Mesothelial cell of epicardium (in vitro differentiated cells): ENCODE measurements at places on chromosomes 1 and 21.
A peak's percentile ranks its signal among the peaks of the same experiment; 100 is the strongest.

- no peak overlapping the region for H3K4me3 ChIP-seq
- no peaks in the 10 kb centered on the region for H3K27me3 ChIP-seq
- H3K36me3 ChIP-seq = no peaks in the 10 kb centered on the region
- H3K27ac ChIP-seq = no peak overlapping the region
- DNase-seq = no peak
- peaks cover 4% of the 10 kb centered on the region for H3K4me1 ChIP-seq
Observed at GRCh38 chr1:89312572-89312971, 39.9 kb upstream of the GBP5 start.

DNA sequence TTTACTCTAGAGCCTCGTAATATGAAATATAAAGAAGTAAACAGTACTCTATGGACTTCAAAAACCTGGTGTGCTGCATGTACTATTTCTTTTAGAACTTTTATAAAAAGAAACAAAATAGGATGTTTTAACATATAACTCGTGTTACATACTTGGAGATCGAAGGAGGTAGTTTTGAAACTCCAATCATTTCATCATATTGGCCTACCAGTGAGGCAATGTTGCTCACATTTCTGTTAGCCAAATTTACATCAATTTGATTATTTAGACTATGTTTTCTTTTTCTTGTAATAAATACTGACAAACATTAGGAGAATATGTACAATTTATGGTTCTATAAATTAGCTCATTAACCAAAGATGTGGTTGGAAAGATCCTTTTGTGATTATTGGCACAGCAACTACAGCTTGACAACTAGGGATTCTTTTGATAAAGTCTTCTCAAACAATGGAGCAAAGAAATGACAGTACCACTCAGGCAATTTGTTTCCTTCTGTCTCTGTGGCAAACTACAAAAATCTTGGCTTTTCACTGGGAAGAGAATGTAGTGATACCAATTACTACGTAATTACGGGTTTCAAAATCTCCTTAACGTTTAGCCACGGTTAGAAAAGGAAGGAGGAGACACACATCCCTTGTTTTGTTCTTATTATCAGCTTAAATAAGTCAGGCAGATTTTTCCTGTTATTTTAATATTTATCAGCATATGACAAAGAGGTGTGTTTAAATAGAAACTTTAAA lies 266.6 kb upstream of the SGIP1 start:
- H3K4me1 ChIP-seq = peaks cover 57% of the 10 kb centered on the region
- H3K36me3 ChIP-seq = no peaks in the 10 kb centered on the region
- H3K27me3 ChIP-seq = no peaks in the 10 kb centered on the region
- no peak for DNase-seq
- no peak overlapping the region for H3K4me3 ChIP-seq
- H3K27ac ChIP-seq = peak overlapping the region; percentile 86

GRCh38 chr1:20936621-20937020 lies 149.5 kb upstream of the HP1BP3 start:
- H3K27me3 ChIP-seq = no peaks in the 10 kb centered on the region
- no peak for DNase-seq
- peaks cover 9% of the 10 kb centered on the region for H3K4me1 ChIP-seq
- H3K4me3 ChIP-seq = no peak overlapping the region
- H3K36me3 ChIP-seq = peaks cover 36% of the 10 kb centered on the region
- H3K27ac ChIP-seq = peak overlapping the region; percentile 45

GRCh38 chr1:208183977-208184911 lies 59.9 kb downstream of the PLXNA2 start:
- no peak for DNase-seq
- no peaks in the 10 kb centered on the region for H3K36me3 ChIP-seq
- H3K27ac ChIP-seq = peak overlapping the region; percentile 60
- peaks cover 59% of the 10 kb centered on the region for H3K4me1 ChIP-seq

DNA sequence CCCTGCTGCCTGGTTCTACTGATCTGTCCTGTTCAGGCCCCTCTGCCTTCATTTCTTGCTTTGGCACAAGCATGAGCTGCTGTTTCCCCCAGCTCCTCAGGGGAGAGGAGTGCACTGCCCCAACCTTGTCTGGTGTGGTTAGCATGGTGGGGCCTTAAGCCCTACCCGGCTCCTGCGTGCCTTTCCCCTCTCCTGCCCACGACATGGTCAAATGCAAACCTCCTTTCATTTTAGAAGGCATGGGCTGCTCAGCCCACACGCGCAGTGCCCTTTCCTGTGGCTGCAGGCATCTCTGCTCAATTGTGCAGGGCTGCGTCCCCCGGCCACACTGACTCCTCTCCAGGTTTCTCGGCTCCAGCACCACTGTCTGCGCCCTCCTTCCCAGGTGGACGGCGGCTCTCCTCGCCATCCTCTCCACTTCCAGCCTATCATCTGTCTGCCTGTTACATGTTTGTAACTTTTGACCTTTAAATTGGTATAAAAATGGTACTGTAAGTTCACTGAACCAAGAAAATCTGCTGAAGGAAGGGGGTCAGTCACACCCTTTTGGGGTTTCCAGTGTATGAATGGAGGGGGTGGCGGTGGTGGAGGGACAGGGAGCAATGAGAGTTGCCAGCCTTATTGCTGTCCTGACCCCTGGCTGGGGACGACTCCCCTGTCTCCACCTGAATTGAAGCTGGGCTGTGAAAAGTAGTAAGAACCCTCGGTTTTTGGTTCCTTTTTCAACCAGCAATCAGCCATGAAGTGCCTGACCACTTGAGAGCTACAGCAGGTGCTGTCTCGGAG lies 5.1 kb downstream of the PDE9A start:
- H3K4me1 ChIP-seq = peaks cover 24% of the 10 kb centered on the region
- DNase-seq = no peak
- H3K27me3 ChIP-seq = no peaks in the 10 kb centered on the region
- H3K36me3 ChIP-seq = peaks cover 5% of the 10 kb centered on the region

DNA sequence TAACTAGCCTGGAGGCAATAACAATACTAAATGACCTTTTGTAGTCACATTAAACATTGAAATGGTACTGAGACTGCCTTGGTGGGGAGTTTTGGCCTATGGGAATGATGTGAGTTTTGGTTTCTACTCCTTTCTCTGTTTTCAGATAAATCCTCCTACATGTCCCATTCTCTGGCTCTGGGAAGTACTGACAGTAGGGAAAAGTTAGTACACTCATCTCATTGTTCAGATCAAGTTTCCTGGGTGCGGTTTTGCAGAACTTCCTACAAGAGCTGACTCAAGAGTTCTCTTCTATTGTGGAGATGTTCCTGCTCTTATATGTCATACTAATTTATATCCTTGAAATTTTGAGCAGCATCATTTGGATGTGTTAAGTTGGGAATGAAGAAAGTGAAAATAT lies 74.2 kb upstream of the MACF1 start:
- DNase-seq = no peak
- H3K4me3 ChIP-seq = no peak overlapping the region
- H3K27me3 ChIP-seq = no peaks in the 10 kb centered on the region
- H3K27ac ChIP-seq = peak overlapping the region; percentile 34
- H3K36me3 ChIP-seq = peaks cover 3% of the 10 kb centered on the region

GRCh38 chr1:97780884-97781283 lies 139.9 kb downstream of the DPYD start:
- no peak for DNase-seq
- H3K27me3 ChIP-seq = no peaks in the 10 kb centered on the region
- no peaks in the 10 kb centered on the region for H3K4me1 ChIP-seq
- H3K36me3 ChIP-seq = no peaks in the 10 kb centered on the region

- H3K4me1 ChIP-seq = no peaks in the 10 kb centered on the region
- peaks cover 8% of the 10 kb centered on the region for H3K27me3 ChIP-seq
- H3K4me3 ChIP-seq = no peak overlapping the region
- no peaks in the 10 kb centered on the region for H3K36me3 ChIP-seq
- no peak for DNase-seq
- H3K27ac ChIP-seq = no peak overlapping the region
Observed at GRCh38 chr1:207651583-207651982, 6.7 kb downstream of the CR1L start.

- H3K36me3 ChIP-seq = no peaks in the 10 kb centered on the region
- no peak overlapping the region for H3K27ac ChIP-seq
- DNase-seq = no peak
- peaks cover 54% of the 10 kb centered on the region for H3K27me3 ChIP-seq
- H3K4me1 ChIP-seq = no peaks in the 10 kb centered on the region
- H3K4me3 ChIP-seq = no peak overlapping the region
Observed at GRCh38 chr1:29583727-29584126, 347.4 kb downstream of the PTPRU start.

DNA sequence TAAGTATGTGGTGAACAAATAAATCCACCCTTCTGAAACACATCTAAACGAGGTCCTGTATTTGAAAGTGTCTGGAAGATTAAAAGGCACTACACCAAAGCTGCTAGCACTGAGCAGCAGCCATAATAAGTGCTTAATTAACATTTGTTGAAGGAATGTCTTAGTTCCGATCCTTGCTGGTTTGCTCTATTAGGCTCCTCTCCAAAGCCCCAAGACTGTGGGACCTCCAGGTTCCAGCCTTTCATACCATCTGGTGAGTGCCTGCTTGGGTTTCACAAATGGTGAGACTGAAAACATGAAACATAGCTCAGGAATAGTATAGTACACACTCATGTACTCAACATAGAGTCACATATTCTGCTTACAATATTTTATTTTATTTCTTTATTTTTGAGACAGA lies 640 bp upstream of the CYP2J2 start:
- peaks cover 69% of the 10 kb centered on the region for H3K27me3 ChIP-seq
- no peak for DNase-seq
- H3K4me1 ChIP-seq = peaks cover 9% of the 10 kb centered on the region
- no peak overlapping the region for H3K27ac ChIP-seq

- no peak for DNase-seq
- H3K27ac ChIP-seq = no peak overlapping the region
- H3K36me3 ChIP-seq = no peaks in the 10 kb centered on the region
Observed at GRCh38 chr1:206706298-206706791, 21.6 kb downstream of the MAPKAPK2 start.

DNA sequence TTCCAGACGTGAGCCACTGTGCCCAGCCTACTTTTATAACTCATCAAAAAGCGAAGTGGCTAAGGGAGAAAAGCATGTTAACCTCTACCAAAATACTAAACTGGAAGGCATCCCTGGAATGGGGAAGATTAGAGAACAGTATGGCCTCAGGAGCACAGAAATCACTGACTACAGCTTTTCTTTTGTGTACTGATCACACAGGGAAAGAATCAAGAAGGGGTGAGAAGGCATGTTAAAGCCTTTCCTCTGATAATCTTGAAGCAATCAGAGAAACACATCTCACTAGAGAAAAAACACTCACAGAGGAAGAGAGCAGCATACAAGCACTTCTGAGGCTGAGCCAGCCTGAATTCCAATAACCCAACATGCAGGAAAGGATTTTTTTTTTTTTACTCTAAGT lies 10.7 kb downstream of the PCAT6 start:
- H3K27ac ChIP-seq = peak overlapping the region; percentile 87
- H3K36me3 ChIP-seq = no peaks in the 10 kb centered on the region
- no peak for DNase-seq
- H3K27me3 ChIP-seq = no peaks in the 10 kb centered on the region

DNA sequence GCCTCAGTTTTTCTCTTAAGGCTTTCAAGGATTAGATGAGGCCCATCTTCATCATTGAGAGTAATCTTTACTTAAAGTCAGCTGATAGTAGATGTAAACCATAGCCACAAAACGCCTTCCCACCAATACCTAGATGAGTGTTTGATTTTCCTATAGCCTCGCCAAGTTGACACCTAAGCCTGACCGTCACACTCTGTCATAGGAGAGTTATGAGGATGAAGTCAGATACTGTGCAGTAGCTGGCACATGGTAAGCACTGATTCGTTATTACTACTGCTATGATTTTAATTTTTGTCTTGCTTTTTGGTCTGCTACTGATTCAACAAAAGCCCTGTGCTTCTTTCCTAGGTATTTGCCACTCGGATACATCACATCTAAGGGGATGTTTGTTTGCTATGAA lies 395.5 kb downstream of the RPS6KC1 start:
- H3K27me3 ChIP-seq = peaks cover 10% of the 10 kb centered on the region
- no peak overlapping the region for H3K27ac ChIP-seq
- no peaks in the 10 kb centered on the region for H3K36me3 ChIP-seq
- no peak for DNase-seq

DNA sequence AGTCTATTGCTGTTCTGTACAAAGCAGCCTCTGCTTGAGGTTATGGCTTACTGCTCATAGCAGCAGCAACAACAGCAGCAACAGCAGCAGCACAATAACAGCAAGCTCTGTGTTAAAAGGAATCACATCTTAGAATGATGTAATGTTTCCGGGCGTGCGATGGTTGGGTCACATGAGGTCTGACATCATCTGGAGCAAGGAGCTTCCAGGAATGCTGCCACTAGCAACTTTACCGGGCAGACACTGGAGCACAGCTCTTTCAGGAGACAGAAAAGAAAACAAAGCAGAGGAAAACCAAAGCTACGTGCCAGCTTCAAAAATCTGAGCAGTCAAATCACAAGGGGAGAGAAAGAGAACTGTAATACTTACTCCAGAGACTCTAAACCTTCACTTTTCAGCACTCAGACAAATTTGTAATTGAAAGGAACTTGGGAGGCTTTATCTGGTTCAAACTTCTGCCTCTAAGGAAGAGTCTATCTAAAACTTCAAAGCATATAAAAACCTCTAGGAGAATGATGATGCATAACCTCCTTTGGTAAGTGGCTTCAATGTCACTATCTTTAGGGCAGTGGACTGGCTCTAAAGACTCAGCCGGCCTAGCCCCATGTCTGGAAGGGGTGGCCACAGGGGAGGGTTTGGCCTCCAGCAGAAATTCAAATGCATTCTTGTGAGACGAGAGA lies 28.3 kb upstream of the RAB3GAP2 start:
- no peaks in the 10 kb centered on the region for H3K27me3 ChIP-seq
- H3K4me1 ChIP-seq = peaks cover 19% of the 10 kb centered on the region
- peak; percentile 70 for DNase-seq
- peak overlapping the region; percentile 55 for H3K4me3 ChIP-seq
- peak overlapping the region; percentile 99 for H3K27ac ChIP-seq

- no peak for DNase-seq
- no peaks in the 10 kb centered on the region for H3K36me3 ChIP-seq
- H3K4me3 ChIP-seq = no peak overlapping the region
- H3K4me1 ChIP-seq = peaks cover 41% of the 10 kb centered on the region
Observed at GRCh38 chr1:157000686-157001085, 44.9 kb downstream of the ARHGEF11 start.

- DNase-seq = no peak
- H3K27ac ChIP-seq = peak within 1 kb of the TSS; percentile 50
- H3K4me1 ChIP-seq = peaks cover 49% of the 10 kb centered on the region
- H3K36me3 ChIP-seq = peaks cover 4% of the 10 kb centered on the region
- H3K27me3 ChIP-seq = peaks cover 99% of the 10 kb centered on the region
Observed at GRCh38 chr1:170664093-170664827, at the start of gene PRRX1. PRRX1 (plus strand) TSS chr1:170664131; CDS start chr1:170664219, 88 bp downstream.

GRCh38 chr1:151512326-151512725 lies 1.1 kb downstream of the CGN start:
- no peak for DNase-seq

GRCh38 chr1:169103480-169103893 lies 3.0 kb upstream of the ATP1B1 start:
- no peaks in the 10 kb centered on the region for H3K36me3 ChIP-seq
- H3K4me3 ChIP-seq = no peak overlapping the region
- no peak for DNase-seq
- H3K27ac ChIP-seq = no peak overlapping the region
- H3K27me3 ChIP-seq = no peaks in the 10 kb centered on the region
- H3K4me1 ChIP-seq = peaks cover 21% of the 10 kb centered on the region
